ENCODE measurements at places on chromosomes 7 and 10. TPM values are rescaled to one million over a fixed set of nuclear protein-coding genes. Genes with fewer than 3 reads are reported as not detected.

GRCh38 chr7:81333536-81333935 is 414.7 kb upstream of the SEMA3C start:
- H3K36me3 ChIP-seq, result no peaks in the 10 kb centered on the region
- no peak overlapping the region for H3K4me3 ChIP-seq
- no peak overlapping the region for H3K27ac ChIP-seq
- no peak for DNase-seq

The PLEKHS1 gene
- not detected for total RNA-seq

GRCh38 chr10:92689663-92690210 is at the start of gene HHEX:
Gene HHEX, plus strand, starts transcription at chr10:92689955. Its CDS starts 32 bp downstream, at chr10:92689987.
- H3K27ac ChIP-seq, result no peak within 1 kb of the TSS
- peaks cover 19% of the 10 kb centered on the region for H3K4me1 ChIP-seq
- no peak for DNase-seq
- peak within 1 kb of the TSS; percentile 58 for H3K4me3 ChIP-seq
- peaks cover 64% of the 10 kb centered on the region for H3K27me3 ChIP-seq
- no peaks in the 10 kb centered on the region for H3K36me3 ChIP-seq

GRCh38 chr10:33612551-33612950 is 278.1 kb upstream of the NRP1 start:
- peaks cover 6% of the 10 kb centered on the region for H3K27me3 ChIP-seq
- H3K36me3 ChIP-seq, result peaks cover 1% of the 10 kb centered on the region
- no peak overlapping the region for H3K4me3 ChIP-seq

- H3K36me3 ChIP-seq, result peaks cover 4% of the 10 kb centered on the region
- no peak overlapping the region for H3K4me3 ChIP-seq
- no peak overlapping the region for H3K27ac ChIP-seq
- peaks cover 55% of the 10 kb centered on the region for H3K4me1 ChIP-seq
Observed at GRCh38 chr10:97329766-97330165, 4.8 kb downstream of the FRAT2 start.

GRCh38 chr7:99420213-99420612 is 11.4 kb downstream of the BUD31 start:
- peaks cover 6% of the 10 kb centered on the region for H3K4me1 ChIP-seq
- no peak for DNase-seq
- no peak overlapping the region for H3K4me3 ChIP-seq
- no peak overlapping the region for H3K27ac ChIP-seq
- H3K27me3 ChIP-seq, result no peaks in the 10 kb centered on the region
- peaks cover 39% of the 10 kb centered on the region for H3K36me3 ChIP-seq

DNA sequence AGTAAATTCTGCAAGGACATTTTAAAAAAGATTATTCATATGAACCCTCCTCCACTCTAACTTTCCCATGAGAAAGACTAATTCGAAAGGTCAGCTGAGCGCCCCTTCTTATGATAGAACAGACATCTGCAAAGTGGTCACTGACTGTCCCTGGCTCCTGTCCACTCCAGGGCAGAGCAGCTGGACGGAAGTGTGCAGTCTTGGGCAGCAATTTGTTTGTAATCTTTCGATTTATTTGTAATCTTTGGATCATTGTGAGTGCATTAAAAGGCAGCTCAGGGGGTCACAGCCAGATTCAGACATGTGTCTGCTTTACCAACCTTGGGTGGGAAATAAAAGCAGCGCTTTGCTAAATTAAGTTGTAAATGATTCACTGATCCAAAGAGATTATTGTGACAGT is 158.8 kb upstream of the ADARB2 start:
- H3K4me3 ChIP-seq, result no peak overlapping the region
- H3K27me3 ChIP-seq, result no peaks in the 10 kb centered on the region
- no peak for DNase-seq
- no peaks in the 10 kb centered on the region for H3K4me1 ChIP-seq
- no peaks in the 10 kb centered on the region for H3K36me3 ChIP-seq

The GIMAP7 gene
- 41.6 TPM for total RNA-seq

- no peak overlapping the region for H3K27ac ChIP-seq
- H3K27me3 ChIP-seq, result no peaks in the 10 kb centered on the region
- H3K4me1 ChIP-seq, result peaks cover 24% of the 10 kb centered on the region
- no peak for DNase-seq
- no peak overlapping the region for H3K4me3 ChIP-seq
Observed at GRCh38 chr7:115133248-115133647, 211.4 kb downstream of the MDFIC start.

DNA sequence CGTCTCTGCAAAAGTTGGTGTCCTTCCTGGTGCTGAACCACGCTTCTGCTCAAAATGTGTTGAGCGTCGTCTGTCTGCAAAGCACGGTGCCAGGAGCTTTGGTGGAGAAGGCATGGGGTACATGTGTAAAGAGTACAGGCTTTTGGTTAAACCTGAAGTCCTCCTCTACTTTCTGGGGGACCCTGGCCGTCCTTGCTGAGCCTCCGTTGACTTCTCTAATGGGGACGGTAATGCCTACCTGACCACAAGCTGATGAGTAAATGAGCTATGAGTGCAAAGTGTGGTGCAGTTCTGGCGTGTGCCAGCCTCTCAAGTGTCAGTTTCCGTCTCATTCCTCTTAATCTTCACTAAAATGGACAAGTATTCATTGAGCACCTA is 527 bp upstream of the HERPUD2 start:
- H3K4me1 ChIP-seq, result peaks cover 37% of the 10 kb centered on the region
- DNase-seq, result peak; percentile 56

GRCh38 chr7:1555813-1556543 is at the start of gene TMEM184A:
Gene TMEM184A, minus strand, starts transcription at chr7:1556205. Its CDS starts 721 bp downstream, at chr7:1555484.
- H3K36me3 ChIP-seq, result no peaks in the 10 kb centered on the region
- H3K27me3 ChIP-seq, result no peaks in the 10 kb centered on the region
- peaks cover 3% of the 10 kb centered on the region for H3K4me1 ChIP-seq
- no peak within 1 kb of the TSS for H3K27ac ChIP-seq
- H3K4me3 ChIP-seq, result no peak within 1 kb of the TSS

GRCh38 chr7:96080027-96080426 is 241.9 kb downstream of the SLC25A13 start:
- DNase-seq, result no peak
- no peak overlapping the region for H3K4me3 ChIP-seq
- H3K27ac ChIP-seq, result no peak overlapping the region

GRCh38 chr7:10913457-10913856 is 60.2 kb upstream of the PHF14 start:
- no peaks in the 10 kb centered on the region for H3K36me3 ChIP-seq
- peaks cover 10% of the 10 kb centered on the region for H3K27me3 ChIP-seq
- no peak for DNase-seq
- H3K27ac ChIP-seq, result no peak overlapping the region
- no peaks in the 10 kb centered on the region for H3K4me1 ChIP-seq
- no peak overlapping the region for H3K4me3 ChIP-seq

GRCh38 chr7:99835189-99835588 is 7.4 kb downstream of the CYP3A43 start:
- no peaks in the 10 kb centered on the region for H3K36me3 ChIP-seq
- H3K27me3 ChIP-seq, result no peaks in the 10 kb centered on the region
- no peak overlapping the region for H3K4me3 ChIP-seq
- H3K27ac ChIP-seq, result no peak overlapping the region
- DNase-seq, result no peak
- H3K4me1 ChIP-seq, result peaks cover 13% of the 10 kb centered on the region

The KBTBD2 gene
- total RNA-seq, result 32.2 TPM

GRCh38 chr10:113538151-113538550 is 14.7 kb upstream of the HABP2 start:
- H3K4me3 ChIP-seq, result no peak overlapping the region
- DNase-seq, result no peak
- no peak overlapping the region for H3K27ac ChIP-seq
- no peaks in the 10 kb centered on the region for H3K4me1 ChIP-seq
- no peaks in the 10 kb centered on the region for H3K36me3 ChIP-seq

The RBM33 gene
- total RNA-seq, result 65.5 TPM

DNA sequence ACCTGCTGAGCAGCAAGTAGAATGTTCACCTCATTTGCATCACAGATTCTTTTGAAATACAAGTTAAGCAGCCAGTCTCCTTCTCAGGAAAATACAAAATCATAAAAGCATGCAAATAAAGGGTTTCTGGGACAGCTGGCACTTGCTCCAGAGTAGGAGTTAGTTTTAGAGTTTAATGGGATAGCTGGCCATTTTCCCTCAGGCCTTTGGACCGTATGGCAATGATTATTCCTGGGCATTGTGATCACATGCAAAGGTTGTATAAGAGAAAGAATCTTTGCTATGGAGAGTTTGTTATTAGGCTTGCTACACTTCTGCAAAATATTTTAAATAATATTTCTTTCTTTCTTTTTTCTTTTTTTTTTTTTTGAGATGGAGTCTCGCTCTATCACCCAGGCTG is 240.8 kb downstream of the CDK14 start:
- no peaks in the 10 kb centered on the region for H3K4me1 ChIP-seq
- no peak overlapping the region for H3K27ac ChIP-seq
- H3K27me3 ChIP-seq, result no peaks in the 10 kb centered on the region
- DNase-seq, result no peak
- H3K36me3 ChIP-seq, result no peaks in the 10 kb centered on the region

DNA sequence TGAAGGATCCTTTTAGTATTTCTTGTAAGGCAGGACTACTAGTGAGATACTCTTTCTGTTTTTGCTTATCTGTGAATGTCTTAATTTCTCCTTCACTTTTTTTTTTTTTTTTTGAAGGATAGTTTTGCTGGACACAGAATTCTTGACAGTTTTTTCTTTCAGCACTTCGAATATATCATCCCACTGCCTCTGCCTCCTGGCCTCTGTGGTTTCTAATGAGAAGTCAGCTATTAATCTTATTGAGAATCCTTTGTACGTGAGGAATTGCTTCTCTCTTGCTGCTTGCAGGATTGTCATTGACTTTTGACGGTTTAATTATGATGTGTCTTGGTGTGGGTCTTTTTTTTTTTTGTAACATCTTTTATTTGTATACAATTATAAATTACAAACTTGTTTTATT is 12.6 kb upstream of the WAC start:
- DNase-seq, result no peak
- no peak overlapping the region for H3K27ac ChIP-seq
- peaks cover 23% of the 10 kb centered on the region for H3K36me3 ChIP-seq
- peaks cover 2% of the 10 kb centered on the region for H3K4me1 ChIP-seq
- no peak overlapping the region for H3K4me3 ChIP-seq
- H3K27me3 ChIP-seq, result no peaks in the 10 kb centered on the region

GRCh38 chr10:128048819-128049210 is 77.4 kb downstream of the MKI67 start:
- no peaks in the 10 kb centered on the region for H3K27me3 ChIP-seq
- peak overlapping the region; percentile 95 for H3K27ac ChIP-seq
- H3K4me3 ChIP-seq, result peak overlapping the region; percentile 84
- peaks cover 21% of the 10 kb centered on the region for H3K36me3 ChIP-seq
- peaks cover 46% of the 10 kb centered on the region for H3K4me1 ChIP-seq

- peaks cover 11% of the 10 kb centered on the region for H3K27me3 ChIP-seq
- H3K4me3 ChIP-seq, result no peak overlapping the region
- DNase-seq, result no peak
Observed at GRCh38 chr10:34697351-34698247, 117.5 kb downstream of the PARD3 start.

The GPR15LG gene
- total RNA-seq, result not detected

GRCh38 chr7:89067048-89067447 is 271.5 kb upstream of the TEX47 start:
- H3K4me3 ChIP-seq, result no peak overlapping the region
- no peak for DNase-seq
- no peaks in the 10 kb centered on the region for H3K4me1 ChIP-seq

DNA sequence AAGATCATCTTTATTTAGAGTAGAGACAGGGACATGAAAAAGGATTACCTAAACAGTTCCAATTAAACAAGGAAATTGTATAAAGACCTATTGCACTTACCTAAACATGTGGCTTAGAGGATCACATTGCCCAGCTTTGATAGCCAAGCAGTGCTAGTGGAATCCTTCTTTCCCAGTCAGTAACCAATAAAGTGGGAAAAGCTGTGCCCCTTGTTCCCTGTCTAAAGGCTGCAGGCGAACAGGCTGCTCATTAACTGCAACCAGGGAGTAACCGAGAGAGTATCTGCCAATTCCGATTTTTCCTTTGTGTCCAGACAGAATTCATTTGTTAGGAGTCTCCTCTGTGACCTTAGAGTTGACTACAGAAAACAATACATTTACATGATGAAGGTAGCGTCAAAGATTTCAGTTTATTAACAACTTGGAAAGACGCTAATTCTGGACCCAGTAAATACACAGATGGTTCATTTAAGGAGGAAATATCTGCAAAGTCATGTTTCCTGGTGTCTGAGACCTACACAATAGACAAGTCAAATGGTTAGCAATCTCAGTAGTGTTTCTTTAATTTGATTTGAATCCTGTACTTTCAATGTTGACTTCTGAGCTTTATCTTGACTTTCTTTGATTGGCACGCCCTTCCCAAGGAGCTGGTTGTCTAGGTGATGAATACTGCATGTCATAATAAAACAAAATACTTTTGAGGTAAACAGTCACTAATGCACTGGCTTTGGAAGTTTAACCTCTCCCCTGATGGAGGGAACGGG is 57.3 kb upstream of the MET start:
- H3K27me3 ChIP-seq, result peaks cover 21% of the 10 kb centered on the region
- no peak overlapping the region for H3K4me3 ChIP-seq
- DNase-seq, result no peak
- no peaks in the 10 kb centered on the region for H3K36me3 ChIP-seq

- H3K4me1 ChIP-seq, result no peaks in the 10 kb centered on the region
- no peak overlapping the region for H3K27ac ChIP-seq
- no peak overlapping the region for H3K4me3 ChIP-seq
- no peak for DNase-seq
Observed at GRCh38 chr10:75062506-75063299, 48.8 kb upstream of the SAMD8 start.

The MOGAT3 gene
- not detected for total RNA-seq

The RUFY2 gene
- total RNA-seq, result 5.2 TPM

GRCh38 chr7:71733107-71733870 is 601.3 kb downstream of the GALNT17 start:
- peak; percentile 74 for DNase-seq
- H3K36me3 ChIP-seq, result no peaks in the 10 kb centered on the region
- peaks cover 6% of the 10 kb centered on the region for H3K27me3 ChIP-seq
- no peak overlapping the region for H3K27ac ChIP-seq
- H3K4me1 ChIP-seq, result no peaks in the 10 kb centered on the region
- no peak overlapping the region for H3K4me3 ChIP-seq

GRCh38 chr7:23129036-23129435 is 23.5 kb downstream of the KLHL7 start:
- H3K4me1 ChIP-seq, result no peaks in the 10 kb centered on the region
- H3K4me3 ChIP-seq, result no peak overlapping the region
- no peak for DNase-seq
- H3K36me3 ChIP-seq, result peaks cover 14% of the 10 kb centered on the region
- H3K27me3 ChIP-seq, result no peaks in the 10 kb centered on the region
- no peak overlapping the region for H3K27ac ChIP-seq

The OPN4 gene
- total RNA-seq, result not detected

The PON3 gene
- not detected for total RNA-seq

The FXYD4 gene
- not detected for total RNA-seq

DNA sequence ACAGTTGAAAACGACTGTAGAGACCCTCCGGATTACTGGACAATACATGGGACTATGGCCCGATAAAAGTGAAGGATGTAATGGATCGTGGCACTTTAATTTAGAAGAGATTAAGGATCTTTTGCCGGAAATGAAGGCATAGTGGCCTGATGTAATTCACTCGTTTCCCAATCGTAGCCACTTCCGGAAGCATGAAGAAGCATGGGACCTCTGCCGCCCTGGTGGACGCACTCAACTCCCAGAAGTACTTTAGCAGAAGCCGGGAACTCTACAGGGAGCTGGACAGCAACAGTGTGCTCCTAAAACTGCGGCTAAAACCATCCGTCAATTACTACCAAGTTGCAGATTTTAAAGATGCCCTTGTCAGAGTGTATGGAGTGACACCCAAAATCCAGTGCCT is 59.6 kb upstream of the NUPR2 start:
- DNase-seq, result no peak
- no peaks in the 10 kb centered on the region for H3K36me3 ChIP-seq
- no peak overlapping the region for H3K4me3 ChIP-seq
- H3K4me1 ChIP-seq, result peaks cover 3% of the 10 kb centered on the region

Measured in activated naive CD4-positive, alpha-beta T cell treated with anti-CD3 and anti-CD28 coated beads for 36 hours (primary cell).